Stimulated activated CD4-positive, alpha-beta T cell treated with anti-CD3 and anti-CD28 coated beads, TNF-alpha, amount 100 ng/mL, for 48 hours (primary cell): ENCODE measurements at places on chromosomes 11 and 22.

DNA sequence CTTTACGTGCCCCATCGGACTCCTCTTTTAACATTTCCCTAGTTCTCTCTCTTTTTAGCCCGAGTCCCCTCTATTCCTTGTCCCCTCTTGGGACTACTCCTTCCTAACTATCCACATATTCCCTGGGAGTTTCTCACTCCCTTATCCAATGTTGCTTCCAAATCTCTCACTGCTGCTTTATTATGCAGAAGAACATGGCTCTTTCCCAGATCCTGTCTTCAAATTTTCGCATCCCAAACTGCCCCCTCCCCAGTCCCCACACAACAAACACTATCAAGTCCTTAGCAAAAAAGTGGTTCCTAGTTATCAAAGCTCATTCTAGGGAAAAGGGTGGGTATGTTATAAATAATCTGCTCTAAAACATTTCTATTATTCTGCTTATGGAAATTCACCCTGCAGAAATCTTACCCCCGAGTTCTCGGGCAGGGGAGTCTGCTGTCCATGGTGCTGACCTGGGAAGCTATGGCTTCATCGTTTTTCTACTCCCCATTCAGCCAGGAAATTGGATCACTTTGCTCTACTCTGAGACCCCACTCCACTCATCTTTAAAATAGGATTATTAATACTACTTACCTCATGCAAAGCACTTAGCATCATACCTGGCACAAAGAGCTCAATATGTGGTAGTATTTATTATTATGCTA is 393.5 kb downstream of the BUD13 start:
- no peak for DNase-seq

DNA sequence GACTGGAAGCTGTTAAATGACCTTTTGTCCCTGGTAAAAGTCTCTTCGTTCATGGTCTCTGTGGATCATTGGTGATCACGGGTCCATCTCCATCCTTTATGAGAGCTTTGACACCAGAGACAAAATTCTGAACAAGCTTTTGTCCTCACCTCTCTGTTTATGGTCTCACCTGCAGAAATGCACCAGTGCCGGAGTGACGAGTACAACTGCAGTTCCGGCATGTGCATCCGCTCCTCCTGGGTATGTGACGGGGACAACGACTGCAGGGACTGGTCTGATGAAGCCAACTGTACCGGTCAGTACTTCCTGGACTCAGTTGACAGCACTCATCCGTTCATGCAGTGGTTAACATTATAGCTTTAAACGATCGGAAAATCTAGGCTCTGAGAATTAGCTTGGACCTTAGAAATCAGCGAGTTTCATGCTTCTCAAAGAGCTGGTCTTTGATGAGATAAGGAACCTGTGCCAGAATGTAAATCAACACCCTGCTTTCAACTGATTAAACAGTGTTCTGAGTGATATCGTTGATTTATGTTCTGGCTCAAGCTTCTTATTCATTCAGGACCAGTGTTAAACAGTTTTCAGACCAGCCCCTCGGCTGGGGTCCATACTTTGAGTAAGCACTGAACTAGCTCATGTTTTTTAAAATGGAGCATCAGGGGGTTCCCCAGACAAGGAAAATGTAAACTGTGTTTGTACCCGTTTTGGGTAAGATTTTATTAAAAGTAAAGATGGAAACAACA is 124.5 kb upstream of the SORL1-AS1 start:
- DNase-seq: no peak

DNA sequence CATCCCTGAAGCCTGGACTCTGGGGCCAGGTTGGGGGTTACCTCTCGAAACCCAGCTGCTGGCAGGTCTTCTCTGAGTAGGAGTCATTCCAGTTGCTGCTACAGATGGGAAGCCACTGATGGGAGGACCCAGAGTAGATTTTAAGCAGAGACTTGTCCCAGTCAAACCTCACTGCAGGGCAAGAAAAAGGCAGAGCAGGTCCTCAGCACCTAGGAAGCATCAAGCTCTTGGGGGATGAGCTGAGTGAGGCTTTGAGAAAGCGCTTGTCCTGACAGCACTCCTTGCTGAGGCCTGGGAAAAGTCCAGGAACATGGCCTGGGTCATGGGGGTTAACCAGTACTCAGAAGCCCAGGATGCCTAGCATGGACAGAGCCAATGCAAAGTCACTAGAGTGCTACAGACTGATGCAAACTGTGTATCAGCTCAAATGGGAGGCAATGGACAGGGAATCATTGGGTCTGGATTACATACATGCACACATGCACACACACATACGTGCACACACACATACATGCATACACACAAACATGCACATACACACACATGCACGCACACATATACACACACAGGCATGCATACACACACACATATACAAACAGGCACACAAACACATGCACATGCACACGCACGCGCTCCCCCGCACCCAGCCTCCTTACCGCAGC is 15.3 kb downstream of the TMPRSS13 start:
- no peak for DNase-seq

- DNase-seq: no peak
Measured at GRCh38 chr11:70818351-70818750, 420.0 kb downstream of the CTTN start.

- no peak for DNase-seq
Measured at GRCh38 chr11:123159183-123159857, 35.7 kb downstream of the CLMP start.

GRCh38 chr11:27372164-27372563 is 9.1 kb upstream of the CCDC34 start:
- no peak for DNase-seq

DNA sequence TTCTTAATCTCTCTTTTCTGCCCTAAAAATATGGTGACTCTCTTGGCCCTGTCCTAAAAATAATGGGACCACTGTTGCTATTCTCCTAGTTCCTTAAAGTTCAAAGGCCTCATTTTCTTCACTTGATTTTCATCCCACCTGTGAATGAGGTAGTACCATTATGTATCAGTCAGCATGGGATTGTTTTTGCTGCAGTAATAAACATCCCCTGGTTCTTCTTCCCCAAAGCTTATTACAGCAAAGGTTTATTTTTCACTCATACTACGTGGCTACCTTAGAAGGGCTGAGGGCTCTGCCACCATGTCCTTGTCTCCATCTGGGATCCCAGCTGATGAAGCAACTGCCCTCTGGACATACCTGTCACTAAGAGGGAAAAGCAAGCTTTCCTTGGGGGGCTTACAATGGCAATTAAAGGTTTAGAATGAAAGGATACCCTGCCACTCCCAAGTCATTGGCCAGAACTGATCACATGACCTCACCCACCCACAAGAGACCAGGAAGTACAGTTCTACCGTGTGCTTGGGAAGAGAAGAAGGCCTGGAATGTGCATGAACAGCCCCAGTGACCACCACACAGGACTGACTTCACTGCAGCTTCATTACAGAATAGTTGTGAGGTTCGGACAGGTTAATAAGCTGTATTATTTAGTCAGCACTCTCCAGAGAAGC is 7.8 kb downstream of the TTC38 start:
- no peak for DNase-seq

- DNase-seq: no peak
Measured at GRCh38 chr11:122156940-122157382, 40.9 kb upstream of the BLID start.

- DNase-seq: no peak
Measured at GRCh38 chr22:19214078-19214473, 35.5 kb upstream of the SLC25A1 start.

DNA sequence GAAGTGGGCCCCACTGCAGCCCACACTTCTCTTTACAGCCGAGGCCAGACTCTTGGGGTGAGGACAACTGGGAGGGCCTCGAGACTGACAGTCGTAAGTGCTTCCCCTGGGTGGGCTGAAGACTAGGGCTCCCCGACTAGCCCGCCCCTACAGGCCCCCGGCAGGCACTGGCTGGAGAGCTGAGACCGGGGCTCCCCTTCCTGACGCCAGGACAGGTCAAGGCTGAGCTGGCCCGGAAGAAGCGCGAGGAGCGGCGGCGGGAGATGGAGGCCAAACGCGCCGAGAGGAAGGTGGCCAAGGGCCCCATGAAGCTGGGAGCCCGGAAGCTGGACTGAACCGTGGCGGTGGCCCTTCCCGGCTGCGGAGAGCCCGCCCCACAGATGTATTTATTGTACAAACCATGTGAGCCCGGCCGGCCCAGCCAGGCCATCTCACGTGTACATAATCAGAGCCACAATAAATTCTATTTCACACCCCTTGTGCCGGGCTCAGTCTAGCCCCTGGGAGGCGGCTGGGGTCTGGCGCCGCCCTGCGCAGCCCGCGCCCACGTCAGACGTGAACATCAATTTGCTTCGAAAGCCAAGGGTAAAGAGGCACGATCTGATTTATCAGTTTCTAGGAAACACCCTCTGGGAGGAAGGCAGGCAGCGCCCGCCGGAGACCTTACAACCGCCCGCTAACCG is 13.5 kb downstream of the SCYL1 start:
- no peak for DNase-seq

DNA sequence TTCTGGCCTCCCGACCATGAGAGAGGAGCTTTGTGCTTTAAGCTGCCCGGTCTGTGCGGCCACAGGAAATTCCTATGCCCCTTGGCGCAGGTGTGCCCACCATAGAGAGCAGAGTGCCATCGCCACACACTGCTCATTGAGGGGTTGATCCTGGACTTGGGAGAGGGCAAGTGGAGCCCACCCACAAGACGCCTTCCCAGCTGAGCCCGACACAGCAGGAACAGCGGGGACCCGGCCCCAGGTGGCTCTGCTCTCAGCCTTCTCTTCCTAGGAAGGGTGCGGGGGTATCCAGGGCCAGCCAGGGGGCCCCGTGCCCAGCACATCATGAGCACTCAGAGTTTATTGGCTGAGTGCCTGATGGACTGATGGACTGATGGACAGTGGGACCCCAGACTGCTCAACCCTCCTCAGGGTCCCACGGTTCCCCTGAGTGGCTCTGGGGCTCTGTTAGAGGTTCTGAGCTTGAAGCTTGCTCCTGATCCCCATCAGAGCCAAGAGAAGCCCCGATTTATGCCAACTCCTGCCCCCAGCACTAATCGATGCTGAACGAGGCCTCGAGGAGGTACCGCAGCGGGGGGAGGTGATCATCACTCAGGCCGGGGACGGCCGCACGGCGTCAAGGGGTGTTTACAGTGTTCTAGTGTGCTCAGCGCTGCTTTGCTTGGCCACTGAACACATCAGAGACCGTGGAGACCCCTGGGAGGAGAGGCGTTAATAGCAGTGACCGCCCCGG is 13.5 kb upstream of the MRGPRD start:
- no peak for DNase-seq

DNA sequence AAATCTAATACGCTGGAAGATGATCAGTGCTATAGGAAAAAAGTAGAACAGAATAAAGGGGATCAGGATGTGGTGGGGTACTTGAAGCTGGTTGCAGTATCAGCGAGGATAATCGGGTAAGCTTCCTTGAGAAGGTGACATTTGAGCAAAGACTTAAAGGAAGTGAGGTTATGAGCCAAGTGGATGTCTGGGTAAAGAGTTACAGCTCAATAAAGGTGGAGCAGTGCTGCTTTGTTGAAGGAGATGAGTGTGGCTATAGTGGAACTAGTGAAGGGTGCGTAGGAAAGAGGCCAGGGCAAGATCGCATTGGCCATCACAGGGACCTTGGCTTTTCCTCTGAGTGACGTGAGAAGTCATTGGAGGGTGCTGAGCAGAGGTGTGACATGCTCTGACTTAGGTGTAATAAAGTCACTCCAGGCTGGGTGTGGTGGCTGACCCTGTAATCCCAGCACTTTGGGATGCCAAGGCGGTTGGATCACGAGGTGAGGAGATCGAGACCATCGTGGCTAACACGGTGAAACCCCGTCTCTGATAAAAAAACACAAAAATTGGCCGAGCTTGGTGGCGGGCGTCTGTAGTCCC is 2.3 kb upstream of the SYVN1 start:
- DNase-seq: no peak

DNA sequence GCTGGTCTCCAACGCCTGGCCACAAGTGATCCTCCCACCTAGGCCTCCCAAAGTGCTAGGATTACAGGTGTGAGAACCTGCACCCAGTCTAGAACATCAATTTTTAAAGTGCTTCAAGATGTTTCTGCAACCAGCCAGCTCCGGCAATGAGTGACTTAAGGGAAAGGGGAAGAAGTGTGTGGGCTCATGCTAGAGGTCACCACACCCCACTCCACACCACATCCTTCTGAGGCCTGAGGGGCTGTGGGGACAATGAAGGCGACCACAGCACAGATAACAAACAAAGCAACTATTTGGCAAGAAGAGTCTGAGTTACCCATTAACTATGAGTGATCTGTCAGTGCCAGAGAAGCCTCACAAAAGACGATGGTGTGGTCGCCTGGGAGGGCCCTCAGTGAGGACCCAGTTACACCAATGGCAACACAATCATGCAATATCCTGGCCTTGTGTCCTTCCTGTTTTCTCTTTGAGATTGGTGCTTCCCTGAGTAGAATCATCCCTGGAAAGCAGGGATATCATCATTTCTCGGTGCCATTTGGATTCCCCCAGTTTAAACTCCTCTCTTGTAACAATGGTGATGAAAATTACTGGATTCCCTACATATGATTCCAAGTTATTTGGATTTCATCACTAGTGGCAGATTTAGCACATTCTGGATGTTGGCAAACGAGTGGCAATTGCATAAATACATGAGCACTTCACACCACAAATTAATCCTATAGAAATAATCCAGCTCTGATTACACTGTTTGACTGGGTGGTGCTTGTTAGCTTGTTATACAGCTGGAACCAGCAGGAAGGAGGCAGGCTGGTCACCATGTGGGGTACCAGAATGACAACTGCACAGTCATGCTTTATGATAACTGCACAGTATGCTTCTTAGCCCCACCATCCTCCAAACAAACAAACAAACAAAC is 18.4 kb downstream of the ABTB2 start:
- DNase-seq: no peak

DNA sequence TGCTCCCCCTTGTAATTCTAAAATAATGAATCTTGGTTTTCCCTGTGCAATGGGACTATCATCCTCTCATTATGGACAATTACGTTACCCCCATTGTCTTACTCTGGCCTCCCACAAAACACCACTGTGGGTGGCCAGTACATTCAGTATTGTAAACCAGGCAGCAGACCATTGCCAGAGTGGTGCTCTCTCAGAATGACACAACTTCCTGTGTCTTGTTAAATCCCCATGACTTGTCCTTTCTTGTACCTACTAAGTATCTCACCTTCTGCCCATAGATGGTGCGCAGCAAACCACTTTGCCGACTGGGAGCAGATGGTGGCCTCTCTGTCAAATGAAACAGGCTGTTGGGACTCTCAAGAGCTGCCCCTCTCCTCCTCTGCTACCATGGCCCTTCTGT is 287.1 kb upstream of the RAG2 start:
- no peak for DNase-seq

DNA sequence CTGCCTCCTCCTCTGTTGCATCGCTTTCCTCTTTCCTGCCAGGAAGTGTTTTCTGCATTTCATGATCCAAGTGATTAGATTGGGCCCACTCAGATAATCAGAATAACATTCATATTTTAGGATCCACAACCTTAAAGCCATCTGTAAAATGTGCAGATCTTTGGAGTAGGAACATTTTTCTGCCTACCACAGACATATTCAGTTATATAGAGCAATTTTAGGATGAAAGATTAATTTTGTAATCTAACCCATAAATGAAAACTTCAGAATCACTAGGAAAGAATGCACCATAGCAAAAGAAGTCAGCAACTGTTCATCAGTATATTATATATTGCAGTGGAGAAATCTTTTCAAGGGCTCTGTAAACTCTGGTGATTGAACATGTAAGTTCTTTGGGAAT is 659.9 kb upstream of the LUZP2 start:
- DNase-seq: no peak

GRCh38 chr22:43587574-43587973 is 175.8 kb downstream of the MPPED1 start:
- DNase-seq: no peak
